ENCODE measurements at places on chromosomes 11 and 22. TPM values are rescaled to one million over a fixed set of nuclear protein-coding genes. Genes with fewer than 3 reads are reported as not detected.

Gene C22orf42
- not detected for total RNA-seq

Gene P4HA3
- total RNA-seq: 0.20 TPM

- no peak for ATAC-seq
Measured at GRCh38 chr11:44493383-44493782, 72.1 kb upstream of the CD82 start.

DNA sequence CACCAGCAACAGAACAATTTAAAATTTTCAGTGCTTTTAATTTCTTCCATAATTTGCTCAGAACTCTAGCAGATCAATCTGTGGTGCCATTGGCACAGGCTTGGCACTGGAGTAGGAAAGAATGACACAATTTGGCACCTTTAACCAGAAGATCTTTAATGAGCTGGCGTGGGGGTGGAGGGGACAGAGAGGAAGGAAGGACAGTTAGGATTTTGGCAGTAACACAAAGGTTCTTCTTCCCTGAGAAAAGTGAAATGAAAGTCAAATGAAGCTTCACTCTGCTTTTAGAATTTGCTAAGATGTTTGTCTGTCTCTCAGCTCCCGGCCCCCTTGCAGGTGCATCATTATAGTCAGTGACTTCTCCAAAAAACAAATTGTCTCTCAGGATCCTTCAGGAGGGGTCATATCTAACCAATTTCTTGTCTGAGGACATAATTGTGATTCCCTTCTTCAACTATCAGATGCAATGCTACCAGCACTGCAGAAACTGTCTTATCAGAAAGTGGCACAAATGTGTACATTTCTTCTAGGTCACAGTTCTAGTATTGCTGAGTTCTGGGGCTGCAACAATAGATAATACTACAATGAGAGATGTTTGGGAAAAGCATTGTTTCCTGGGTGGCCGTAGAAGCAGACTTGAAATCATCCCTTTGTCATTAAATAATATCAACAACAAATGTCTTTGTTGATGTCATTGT lies 66.8 kb downstream of the CSTPP1 start:
- ATAC-seq: no peak

Gene MGAT3
- 0.44 TPM for total RNA-seq

- ATAC-seq: no peak
Measured at GRCh38 chr11:100991541-100991940, 138.1 kb downstream of the PGR start.

DNA sequence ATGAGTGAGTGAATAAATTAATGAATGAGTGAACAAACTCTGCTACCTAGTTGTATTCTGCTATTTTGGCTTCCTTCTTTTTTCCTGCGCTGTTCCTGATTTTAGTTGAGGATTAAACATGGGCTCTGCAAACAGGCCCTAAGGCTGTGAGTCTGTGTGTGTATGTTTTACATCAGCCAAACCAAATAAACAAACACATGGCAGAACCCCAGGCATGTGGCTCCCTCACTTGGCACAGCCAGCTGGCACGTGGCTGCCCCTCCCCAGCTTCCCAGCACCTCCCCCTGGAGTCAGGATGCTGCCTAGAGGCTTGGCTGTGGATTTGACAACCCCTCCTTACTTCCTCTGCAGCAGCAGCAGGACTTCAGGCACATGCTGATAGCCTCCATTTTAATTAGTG lies 593.2 kb downstream of the INSC start:
- ATAC-seq: no peak

DNA sequence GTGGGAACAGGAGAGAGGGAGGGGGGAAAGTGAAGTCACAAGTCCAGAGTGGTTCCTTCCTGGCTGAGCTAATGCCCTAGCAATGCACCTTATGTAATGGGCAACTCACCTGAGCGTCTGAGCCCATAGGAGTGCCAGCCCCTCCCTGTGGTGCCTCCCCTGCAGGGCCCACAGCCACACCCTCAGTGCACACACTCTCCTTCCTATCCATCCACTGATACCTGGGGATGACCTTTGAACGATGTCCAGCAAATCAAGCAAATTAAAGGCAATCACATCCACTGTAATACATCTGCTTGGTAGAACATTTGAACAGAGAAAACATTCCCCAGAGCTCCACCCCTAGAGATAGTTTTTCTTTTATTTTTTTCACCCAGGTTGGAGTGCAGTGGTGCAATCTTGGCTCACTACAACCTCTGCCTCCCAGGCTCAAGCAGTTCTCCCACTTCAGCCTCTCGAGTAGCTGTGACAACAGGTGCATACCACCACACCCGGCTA lies 19.6 kb upstream of the MICAL2 start:
- ATAC-seq: peak; percentile 93

Gene MS4A4A
- total RNA-seq: 0.24 TPM

GRCh38 chr11:16749666-16750065 lies 11.2 kb downstream of the C11orf58 start:
- no peak for ATAC-seq

DNA sequence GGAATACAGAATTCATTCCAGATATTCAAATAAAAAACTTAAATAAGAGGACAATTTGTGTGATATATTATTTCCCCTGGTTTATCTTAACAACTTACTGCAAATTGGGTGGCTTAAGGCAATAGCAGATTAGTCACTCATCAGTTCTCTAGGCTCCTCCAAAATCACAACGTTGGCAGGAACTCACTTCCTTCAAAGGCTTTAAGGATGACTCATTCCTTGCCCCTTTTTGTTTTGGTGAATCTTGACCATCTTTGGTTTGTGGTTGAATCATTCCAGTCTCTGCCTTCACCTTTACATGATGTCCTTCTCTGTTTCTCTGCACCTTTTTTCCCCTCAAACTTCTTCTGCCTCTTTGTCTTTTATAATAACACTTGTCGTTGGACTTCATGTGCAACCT lies 3.4 kb downstream of the OR10AG1 start:
- ATAC-seq: no peak

- peak; percentile 84 for ATAC-seq
Measured at GRCh38 chr11:112511271-112511670, 250.6 kb upstream of the PLET1 start.

DNA sequence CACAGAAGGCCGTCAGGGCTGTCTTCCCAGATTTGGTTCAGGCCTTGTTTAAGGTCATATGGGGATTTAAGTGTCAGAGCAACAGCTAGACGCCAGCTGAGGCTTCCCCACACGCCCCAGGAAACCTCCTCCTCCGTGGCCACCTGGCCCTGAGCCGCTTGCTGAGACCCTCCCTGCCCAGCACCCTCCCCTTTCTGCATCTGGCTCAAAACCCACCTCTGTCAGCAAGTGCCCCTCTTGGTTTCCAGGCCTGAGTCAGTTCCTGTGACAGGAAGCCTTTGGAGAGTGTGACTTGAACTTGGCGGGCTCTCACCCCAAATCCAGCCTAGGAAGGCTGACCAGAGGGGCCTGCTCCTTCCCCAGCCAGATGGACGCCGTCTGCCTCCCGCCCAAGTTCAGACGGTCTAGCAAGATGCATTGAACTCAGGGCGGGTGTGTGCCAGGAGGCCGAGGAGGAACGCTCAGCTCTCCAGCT lies 561 bp downstream of the FXYD2 start:
- no peak for ATAC-seq

- ATAC-seq: no peak
Measured at GRCh38 chr11:14463623-14464022, 36.0 kb downstream of the COPB1 start.

DNA sequence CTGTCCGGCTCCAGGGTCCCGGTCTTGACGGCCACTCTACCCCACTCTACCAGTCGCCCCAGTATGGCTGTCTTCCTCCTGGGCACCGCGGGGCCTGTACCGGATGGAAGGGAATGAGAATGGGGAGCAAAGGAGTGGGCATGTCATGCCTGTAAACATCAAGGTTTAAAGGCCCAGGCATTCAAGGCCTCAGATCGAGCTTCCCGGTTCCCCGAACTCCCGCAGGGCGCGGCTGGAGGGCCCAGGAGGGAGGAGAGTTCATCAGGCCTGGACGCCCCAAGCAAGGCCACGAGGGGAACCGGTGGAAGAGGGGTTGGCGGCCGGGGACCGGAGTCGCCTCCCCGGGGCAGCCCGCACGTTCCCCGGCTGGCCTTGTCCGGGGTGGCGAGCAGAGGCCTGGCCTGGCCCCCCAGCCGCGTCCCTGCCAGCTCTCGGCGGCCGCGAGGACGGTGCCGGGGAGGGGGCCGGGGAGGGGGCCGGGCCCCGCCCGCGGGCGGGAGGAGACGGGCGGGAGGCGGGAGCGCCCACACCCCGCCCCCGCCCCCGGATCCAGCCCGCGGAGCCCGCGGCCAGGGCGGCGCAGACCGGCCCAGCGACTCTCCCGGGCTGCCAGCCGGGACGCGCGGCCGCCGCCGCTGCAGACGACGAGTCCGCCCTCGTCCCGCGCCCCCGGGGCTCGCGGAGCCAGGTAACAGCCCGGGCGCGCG lies at the start of gene CDC42EP1:
TSS of gene CDC42EP1 (plus strand) at position 580 of the 707 bp plus-strand sequence. CDS start 5,870 bp downstream, outside the sequence.
- peak; percentile 22 for ATAC-seq

DNA sequence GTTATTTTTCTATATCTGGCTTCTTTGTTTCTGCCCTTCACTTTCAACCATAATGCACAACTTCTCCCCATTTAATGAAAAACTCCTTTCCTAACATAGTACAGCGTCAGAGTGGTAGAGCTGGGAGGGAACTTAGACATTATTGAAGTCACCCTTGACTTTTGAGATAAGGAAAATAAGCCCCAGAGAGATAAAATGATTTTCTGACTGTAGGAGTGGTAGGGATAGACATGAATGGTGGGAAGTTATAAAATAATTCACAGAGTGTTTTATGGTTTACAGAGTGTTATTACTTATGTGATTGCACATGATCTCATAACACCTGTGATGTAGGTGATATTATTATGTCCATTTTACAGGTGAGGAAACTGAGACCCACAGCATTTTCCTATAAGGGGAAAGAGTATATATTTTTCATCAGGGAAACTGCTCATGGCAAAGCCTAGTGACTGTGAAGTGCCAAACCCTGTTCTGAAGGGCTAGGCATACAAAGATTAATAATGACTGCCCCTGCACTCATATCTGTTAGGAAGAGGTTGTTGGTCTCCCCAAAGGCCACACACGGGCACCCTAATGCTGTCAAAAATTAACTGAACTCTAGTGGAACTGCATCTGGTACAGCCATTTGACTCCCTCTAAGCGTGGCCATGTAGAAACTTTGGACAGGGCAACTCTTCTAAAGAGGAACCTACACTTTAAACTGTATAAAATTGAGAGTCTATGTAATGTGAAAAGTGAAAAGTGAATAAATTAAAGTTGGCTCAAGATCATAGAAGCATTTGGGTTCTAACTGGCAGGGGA lies 61.1 kb upstream of the PICALM start:
- ATAC-seq: no peak

GRCh38 chr11:86587264-86588193 lies 84.9 kb downstream of the ME3 start:
- ATAC-seq: peak; percentile 15

DNA sequence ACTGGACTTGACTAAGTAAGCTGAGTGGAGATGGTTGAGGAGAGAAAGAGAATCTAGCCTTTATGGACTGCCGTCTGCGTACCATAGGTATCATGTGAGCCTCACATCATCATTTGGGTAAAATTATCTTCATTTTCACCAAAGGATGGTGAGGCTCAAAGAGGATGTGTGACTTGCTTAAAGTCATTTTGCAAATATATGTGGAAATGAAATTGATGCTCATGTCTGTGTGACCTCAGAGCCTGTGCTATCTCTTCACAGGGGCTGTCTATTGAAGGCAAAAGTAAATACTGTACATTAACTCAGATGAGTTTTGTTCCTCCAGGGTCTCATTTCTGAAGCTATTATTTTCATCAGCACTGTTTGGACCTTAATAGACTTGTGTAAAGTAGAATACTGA lies 83.3 kb upstream of the ALKBH3 start:
- ATAC-seq: no peak

DNA sequence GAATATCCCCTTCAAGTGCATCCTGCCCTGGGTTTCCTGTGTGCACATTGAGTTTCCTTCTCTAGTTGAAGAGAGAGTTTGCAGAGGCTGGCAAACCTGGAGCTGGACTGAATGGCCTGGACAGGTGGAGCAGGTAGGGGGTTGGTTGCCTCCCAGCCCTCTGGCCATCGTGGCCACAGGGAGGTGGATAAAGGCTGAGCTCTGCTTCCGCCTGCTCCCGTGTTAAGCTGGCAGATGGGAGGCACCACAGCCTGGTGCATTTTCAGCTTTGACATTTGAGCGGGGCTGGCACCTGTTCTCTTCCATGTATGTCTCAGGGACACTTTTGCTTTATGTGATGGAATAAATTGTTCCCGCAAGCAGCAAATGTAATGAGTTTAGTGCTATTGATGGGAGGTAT lies 11.1 kb downstream of the MICAL2 start:
- ATAC-seq: no peak

DNA sequence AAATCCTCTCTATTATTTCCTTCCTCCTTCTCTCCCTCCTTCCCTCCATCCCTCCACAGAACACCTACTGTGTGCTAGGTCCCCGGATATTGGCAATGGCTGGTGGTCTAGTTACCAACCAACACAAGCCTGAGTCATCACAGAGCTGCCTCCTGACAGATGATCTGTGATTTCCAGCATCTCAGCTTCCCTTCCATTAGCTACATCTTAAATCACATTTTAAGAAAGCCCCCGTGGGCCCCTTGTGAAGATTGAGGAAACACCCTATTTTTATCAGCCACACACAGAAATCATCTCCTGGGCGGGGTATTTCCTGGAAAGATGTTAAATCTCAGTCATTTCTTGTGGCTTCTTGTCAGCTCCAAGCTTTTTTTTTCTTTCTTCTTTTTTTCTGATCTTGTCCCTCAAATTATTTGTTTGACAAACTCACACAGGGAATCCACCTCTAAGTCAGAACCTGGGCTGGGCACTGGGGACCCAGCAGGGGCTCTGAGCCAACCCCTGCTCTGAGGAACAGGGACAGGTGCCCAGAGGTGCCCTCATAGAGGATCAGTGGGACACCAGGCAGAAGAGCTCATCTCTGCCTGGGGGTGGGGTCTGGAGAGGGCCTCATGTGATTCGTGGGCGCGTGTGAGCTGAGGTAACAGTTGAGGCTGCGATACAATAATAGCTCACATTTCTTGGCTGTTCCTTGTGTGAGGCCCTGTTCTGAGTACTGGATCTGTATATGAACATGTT lies 42.4 kb downstream of the CACNA1I start:
- no peak for ATAC-seq

Gene TRIM44
- total RNA-seq: 22.7 TPM

- ATAC-seq: peak; percentile 51
Measured at GRCh38 chr22:36356708-36357624, 30.8 kb downstream of the MYH9 start.

- no peak for ATAC-seq
Measured at GRCh38 chr11:103228807-103229206, 119.6 kb downstream of the DYNC2H1 start.

DNA sequence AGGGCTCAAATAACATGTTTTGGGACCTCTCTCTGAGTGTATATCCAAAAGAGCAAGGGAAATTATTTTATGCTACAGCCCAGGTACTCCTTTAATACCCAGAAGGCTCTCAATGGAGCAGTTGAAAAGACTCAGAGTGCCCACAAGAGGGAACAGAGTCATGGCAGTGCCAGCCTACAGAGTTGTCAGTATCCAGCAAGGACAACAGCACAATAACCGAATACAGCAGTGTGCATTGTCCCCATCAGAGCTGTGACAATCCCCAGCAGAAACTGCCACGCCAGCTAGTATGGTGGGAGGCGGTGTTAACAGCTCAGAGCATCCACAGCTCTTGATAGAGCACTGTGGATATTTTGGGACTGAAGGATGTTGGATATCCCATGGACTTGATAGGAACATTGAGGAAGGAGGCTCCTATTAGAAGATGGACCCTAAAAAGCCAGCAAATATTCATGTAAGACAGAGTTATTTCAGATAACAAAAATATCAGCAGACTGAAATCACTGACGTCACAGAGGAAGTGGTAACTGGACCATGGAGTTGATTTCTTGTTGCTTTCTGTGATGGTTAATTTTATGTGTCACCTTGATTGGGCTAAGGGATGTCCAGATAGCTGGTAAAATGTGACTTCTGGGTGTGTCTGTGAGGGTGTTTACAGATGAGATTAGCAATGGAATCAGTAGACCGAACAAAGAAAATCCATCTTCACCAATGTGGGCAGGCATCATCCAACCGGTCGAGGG lies 17.7 kb upstream of the PAFAH1B2 start:
- no peak for ATAC-seq

All from esophagus mucosa (tissue), 1 donor.